ENCODE measurements at places on chromosomes 4 and X.

DNA sequence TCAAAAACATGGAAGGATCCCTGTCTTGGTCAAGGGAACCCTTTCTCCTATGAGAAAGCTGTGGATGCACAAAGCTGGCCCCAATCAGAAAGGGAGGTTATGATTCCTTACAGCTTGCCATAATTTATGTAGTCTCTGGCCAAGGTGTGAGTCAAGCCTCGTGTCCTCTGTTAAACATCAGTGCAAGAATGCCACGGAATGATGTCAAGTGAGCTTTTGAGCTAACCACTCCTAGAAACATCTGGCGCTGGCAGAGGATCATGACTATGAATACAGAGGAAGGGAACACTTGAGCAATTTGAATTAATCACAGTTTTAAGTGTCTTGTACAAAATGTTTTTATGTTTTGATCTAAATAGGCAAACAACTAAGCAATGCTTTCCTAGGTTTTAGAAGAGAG lies 51.5 kb upstream of the RAP2C start:
- no peak for DNase-seq

DNA sequence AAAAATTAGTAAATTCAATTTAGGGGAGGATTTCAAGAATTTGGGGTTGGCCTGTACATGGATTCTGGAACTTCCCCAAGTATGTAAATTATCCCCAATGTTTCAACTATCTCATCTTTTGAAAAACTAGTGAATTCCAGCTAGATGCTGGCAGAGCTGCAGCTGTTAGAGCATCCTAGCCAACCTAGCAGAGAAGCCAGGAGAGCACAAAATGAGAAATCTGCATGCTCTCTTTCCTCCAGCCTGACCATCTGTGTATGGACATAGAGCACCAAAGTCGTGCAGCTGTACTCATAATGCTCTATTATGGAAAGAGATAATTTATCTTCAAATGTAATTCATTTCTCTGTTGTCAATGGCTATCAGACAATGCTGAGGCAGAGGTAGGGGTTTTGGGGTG lies 1217.7 kb downstream of the PCDH19 start:
- no peak for DNase-seq

GRCh38 chr4:114364857-114365256 lies 233.8 kb upstream of the UGT8 start:
- DNase-seq = no peak

DNA sequence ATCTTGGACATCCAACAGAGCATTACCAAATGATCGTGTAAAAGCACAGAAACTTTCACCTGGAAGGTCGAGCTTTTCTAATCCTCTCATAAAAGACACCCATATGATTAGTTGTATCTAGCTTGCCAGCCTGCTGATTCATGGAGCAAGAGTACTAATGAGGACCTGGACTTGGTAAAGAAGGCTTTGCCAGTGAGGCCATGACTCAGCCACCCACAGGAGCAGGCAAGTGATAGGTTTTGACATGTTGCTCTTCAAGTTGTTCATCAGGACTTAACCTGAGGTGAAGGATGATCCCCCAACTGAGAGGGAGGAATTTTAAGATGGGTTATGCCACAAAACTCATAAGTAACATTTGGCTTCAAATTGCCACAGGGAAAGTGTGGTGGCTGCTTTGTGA lies 24.7 kb upstream of the EPGN start:
- DNase-seq = no peak

GRCh38 chr4:39698424-39699009 lies 581 bp downstream of the UBE2K start:
- peak; percentile 59 for DNase-seq

DNA sequence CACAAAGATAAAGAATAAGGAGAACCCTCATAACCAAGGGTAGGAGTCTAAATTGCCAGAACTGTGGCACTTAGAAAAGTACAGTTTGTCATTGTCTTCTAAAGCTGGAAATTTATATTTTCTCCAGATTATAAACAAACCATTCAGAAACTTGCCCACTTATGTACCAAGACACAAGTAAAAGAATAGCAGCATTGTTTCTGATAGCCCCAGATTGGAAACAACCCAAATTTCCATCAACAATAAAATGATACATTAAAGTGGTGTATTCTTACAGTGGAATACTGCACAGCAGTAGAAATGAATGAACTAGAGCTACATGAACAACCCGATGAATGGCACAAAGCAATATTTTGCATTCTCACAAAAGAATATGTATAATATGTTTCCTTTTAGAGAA lies 63.1 kb upstream of the PDHA1 start:
- no peak for DNase-seq

- peak; percentile 34 for DNase-seq
Measured at GRCh38 chrX:56764153-56764974, 35.3 kb downstream of the NBDY start.

DNA sequence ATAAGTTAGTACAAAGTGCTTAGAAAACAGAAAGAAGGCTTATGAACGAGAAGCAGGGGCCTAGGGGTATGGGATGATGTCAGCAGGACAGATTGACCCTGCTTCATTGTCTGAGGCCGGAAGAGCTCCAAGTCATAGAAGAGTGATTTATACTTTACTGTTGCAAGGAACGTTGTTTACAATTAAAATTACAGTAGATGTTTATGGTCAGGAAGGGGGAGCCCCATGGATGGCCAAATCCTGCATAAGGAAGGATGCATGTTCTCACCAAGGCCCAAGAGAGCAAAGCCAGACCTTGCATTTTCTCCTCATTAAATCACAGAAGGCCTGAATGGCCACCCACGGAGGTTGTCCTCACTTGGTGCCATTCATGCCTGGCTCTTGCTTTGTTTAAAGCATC lies 115.3 kb downstream of the LDB2 start:
- no peak for DNase-seq

DNA sequence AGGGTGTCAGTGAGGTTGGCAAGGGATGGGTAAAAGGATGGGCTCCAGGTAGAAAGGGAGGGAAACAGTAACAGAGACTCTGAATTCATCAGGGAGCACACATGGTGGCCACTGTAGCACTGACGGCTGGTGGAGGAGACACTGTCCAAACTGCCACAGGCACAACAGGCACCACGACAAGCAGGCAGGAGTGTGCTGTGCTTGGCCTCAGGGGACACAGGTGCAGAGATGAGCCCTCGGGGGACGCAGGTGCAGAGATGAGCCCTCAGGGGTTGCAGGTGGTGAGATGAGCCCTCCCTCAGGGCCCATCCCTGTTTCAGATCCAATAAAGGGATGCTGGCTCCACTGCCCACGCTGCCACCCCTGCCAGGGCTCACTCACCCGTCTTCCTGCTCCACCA lies 7.6 kb downstream of the PDE6B start:
- DNase-seq = no peak

DNA sequence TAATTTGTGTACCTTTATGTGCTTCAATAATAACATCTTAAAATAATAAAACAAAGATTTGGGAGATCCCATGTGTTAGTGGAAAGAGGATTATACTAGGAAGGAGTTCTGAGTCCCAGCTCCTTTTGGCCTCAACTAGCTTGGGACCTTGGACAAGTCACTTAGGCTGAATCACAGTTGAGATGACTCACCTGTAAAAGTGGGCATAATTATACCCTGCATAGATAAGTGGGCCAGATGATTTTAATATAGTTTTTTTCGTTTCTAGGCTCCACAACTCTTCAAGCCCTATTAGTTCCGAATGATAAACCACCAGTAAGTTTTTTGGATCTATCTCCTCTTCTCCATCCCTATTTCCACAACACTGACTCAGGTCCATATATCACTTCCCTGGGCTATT lies 131.8 kb downstream of the ENOX2 start:
- DNase-seq = no peak

GRCh38 chr4:16195209-16195608 lies 31.1 kb downstream of the TAPT1 start:
- DNase-seq = no peak

- DNase-seq = no peak
Measured at GRCh38 chrX:68183612-68184214, 249.6 kb downstream of the OPHN1 start.

GRCh38 chr4:52244848-52245247 lies 193.7 kb downstream of the SPATA18 start:
- no peak for DNase-seq

GRCh38 chr4:124903995-124904722 lies 191.6 kb upstream of the ANKRD50 start:
- DNase-seq = no peak

DNA sequence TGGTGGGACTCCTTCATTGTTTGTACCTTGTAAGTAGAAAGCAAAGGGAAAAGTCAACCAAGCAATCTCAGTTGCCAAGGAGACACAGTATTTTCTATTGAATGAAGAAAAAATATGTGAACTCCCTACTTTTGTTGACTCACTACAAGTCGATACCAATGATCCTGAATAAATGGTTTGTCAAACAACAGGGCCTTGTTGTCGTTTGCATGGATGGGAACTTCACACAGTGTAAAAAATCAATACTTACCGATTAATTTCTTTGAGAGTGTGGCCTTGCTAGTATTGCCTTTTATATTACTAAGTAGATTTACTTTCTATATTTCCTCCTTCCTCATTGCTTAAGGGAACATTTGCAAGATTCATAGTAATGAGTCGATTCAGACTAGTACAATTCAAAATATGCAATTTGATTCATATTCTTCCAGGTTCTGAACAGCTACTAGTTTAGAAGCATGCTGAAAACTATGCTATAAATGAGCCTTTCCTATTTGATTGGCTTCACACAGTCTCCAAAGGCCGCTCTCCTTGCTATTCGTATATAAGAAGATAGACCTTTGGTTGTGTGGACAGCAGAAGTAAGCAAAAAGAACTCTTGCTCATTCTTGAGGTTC lies 108.0 kb downstream of the ZNF330 start:
- no peak for DNase-seq

GRCh38 chrX:114717921-114718320 lies 134.0 kb downstream of the HTR2C start:
- DNase-seq = no peak

DNA sequence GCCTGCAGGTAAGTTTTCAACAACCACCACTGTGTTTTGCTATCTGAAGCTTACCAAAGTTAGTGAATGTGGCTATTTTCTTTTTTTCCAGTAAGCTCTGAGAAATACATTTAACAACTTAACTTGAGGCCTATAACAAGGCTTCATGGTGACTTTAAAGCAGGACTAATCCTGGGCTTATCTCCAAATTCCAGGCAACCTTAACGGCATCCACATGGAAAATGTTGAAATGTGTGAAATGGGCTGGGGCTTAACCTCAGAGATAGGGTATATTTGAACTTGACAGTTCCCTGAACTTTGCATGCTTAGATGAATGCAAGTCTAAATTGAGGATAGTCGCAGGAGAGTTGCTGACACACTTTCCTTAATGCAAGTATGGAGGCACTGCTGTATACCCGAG lies 539.2 kb downstream of the GALNTL6 start:
- no peak for DNase-seq

DNA sequence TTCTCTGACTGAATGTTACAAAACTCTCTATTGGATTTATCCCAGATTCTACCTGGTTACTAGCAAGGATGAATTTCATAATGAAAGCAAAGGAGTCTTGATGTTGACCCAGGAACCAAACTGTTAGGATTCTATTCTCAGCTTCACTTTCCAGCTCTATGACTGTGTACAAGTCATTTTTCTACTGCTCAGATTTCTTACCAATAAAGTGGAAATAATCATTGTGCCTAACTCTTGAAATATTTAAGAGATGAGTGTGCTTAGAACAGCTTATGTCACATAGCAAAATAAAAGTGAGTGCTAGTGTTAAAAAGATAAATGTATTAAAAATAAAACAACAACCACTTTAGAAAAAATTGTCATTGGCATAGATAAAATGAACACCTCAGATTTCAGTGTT lies 45.6 kb downstream of the EPHA5 start:
- DNase-seq = no peak

- DNase-seq = no peak
Measured at GRCh38 chr4:17283251-17283650, 228.6 kb downstream of the QDPR start.

DNA sequence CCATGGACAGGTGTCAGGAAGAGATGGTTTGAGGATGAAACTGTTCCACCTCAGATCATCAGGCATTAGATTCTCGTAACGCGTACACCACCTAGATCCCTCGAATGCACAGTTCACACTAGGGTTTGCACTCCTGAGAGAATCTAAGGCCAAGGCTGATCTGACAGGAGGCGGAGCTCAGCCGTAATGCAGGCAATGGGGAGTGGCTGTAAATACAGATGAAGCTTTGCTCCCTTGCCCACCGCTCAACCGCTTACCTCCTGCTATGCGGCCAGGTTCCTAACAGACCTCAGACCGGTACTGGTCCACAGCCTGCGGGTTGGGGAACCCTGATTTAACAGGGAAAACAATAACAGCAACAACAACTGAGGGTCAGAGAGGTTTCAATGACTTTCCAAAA lies 2.0 kb upstream of the TEC start:
- no peak for DNase-seq

GRCh38 chr4:188110741-188111471 lies 1.5 kb upstream of the TRIML2 start:
- DNase-seq = no peak

GRCh38 chr4:48767055-48767929 lies 12.8 kb downstream of the FRYL start:
- DNase-seq = no peak

GRCh38 chr4:57168982-57169381 lies 58.8 kb upstream of the IGFBP7 start:
- DNase-seq = no peak

DNA sequence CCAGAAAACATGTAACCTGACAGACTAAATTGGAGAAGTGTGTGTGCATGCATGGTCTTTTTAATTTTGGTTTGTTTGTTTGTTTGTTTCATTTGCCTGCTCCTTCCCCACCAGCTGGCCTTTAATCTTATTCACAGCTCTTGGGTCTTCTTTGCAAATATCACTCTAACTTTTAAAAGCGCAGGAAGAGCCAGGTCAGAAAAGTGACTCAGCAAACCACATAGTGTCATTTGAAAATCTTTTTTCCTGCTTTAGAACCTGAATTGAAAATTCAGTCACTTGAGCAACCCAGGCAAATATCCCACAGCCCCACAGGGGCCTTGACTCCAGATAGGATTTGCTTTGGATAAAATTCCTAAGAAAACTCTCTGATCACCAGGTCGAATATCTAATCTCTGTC lies 4.6 kb downstream of the TMEM255A start:
- DNase-seq = no peak

- DNase-seq = no peak
Measured at GRCh38 chrX:69185886-69186285, 20.6 kb upstream of the PJA1 start.

GRCh38 chrX:31523884-31524536 lies 452.2 kb upstream of the FTHL17 start:
- DNase-seq = no peak

DNA sequence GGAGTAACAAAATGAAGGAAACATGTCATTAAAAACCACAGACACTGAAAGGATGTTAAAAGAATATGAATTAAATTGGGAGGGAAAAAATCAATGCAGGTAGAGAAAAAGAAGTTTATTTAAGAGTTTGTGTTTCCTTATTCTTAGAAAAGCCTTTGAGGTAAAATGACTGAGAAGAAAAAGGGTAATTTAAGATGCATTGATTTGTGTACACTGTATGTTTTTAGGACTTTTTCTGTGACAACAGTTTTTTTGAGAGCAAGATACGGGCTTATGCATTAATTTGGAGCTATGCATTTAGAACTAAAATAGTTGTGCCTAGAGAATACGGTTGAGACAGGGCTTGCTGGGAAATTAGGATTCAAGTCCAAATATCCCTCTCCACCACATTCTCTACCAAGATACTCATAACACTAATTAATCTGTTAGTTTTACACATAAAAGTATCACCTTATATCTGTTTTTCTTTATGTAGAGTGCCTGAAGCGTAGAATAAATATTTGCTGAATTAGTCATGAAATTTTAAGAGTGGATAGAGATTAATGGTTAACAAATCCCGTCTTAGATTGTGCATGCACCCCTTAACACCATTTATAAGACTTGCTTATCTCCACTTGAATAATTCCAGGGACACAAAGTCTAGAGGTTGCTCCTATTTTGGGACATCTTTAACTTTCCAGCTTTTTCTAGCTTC lies 232.5 kb downstream of the PCDH7 start:
- no peak for DNase-seq

All from activated CD4-positive, alpha-beta T cell treated with anti-CD3 and anti-CD28 coated beads, Interleukin-2, amount 50 U/mL, for 48 hours (primary cell).